ENCODE measurements at places on chromosomes 2 and 18.

GRCh38 chr18:71505526-71505925 lies 1038.6 kb downstream of the CBLN2 start:
- DNase-seq = no peak

- no peak for DNase-seq
These were observed 883 bp upstream of the EHBP1 start for GRCh38 chr2:62704654-62705006.

DNA sequence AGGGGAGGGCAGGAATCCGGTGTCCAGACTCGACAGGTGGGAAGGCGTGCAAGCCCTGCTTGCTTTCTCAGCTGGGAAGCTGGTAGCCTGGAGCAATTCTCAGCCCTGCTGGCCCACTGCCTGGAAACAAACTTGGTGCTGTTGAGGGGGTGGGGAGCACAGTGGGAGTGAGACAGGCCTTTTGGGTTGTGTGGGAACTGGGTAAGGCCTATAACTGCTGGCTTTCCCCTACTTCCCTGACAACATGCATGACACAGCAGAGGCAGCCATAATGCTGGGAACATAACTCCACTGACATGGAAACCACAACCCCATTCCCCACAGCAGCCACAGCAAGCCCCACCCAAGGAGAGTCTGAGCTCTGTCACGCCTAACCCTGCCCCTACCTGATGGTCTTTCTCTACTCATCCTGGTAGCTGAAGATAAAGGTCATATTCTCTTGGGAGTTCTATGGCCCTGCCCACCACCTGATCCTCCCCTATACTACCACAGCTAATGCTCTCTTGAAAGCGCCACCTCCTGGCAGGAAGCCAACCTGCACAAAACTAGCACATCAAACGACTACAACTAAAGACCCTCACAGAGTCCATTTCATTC lies 122.9 kb upstream of the ACVR1C start:
- DNase-seq = peak; percentile 20

- DNase-seq = no peak
These were observed 19.6 kb upstream of the GULP1 start for GRCh38 chr2:188272121-188272520.

DNA sequence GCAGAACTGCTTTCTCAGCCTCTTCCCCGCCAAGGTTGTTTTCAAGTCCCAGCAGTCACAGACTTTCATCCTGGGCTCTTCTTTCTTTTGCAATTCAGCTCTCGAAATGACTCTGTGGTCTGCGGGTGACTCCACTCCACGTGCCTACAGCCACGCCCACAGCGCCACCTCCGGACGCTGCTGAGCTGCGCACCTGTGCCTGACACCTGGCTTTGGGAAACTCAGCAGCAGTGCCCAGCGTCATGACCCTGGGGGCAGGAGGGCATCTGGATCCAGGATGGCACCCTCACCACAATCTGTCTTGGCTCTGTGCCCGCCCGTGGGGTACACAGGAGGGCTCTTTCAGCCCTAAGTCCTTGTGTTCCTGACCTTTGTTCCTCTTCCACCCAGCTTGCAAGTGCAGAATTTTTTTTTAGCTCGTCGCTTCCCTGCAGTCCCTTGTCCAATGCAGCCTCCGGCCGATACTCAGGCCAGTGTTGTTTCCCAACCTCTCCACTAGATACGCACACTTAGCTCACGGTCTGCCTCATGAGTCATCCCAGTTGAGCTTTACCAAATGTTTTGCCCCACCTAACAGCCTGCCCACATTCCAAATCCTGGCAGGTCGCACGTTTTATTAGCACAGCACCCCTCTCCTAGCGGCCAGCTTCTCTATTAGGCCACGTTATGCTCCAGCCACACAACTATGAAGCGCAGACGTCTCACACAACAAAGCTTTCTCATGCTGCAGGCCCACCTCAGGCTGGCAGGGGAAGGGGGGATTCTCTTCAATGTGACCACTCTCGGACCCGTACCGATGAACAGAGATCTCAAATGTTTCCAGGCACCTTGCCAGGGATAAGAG lies 6.5 kb upstream of the CAPN10 start:
- peak; percentile 85 for DNase-seq

DNA sequence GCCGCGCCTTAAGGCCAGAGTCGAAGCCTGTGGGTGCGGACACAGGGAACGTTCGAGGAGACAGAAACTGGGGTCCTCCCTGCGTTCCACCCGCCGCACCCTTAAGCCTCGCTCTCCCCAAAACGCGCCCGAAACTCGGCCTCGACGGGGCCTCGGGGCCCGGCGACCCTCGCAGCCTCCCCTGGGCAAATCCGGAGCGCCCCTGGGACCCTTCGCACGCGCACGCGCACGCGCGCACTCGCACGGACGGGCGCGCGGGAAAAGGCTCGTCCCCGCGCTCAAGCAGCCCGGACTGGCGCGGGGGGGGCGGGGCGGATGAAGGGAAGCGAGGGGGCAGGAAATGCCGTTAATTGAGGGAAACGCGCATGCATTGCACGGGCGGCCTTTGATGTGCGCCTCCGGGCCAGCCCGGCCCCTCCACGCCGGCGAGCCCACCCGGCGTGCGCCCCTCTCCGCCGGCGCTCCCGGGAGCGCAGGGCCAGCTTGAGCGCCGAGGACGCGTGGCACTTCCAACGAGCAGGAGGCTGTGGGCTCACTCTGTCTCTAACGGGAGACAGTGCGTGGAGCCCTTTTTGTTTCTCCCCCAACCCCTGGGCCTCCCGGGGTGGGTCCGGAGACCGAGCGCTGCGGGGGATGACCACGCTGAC lies 5.4 kb upstream of the SALL3 start:
- DNase-seq = no peak

- no peak for DNase-seq
These were observed 102.2 kb downstream of the PTGR3 start for GRCh38 chr18:75106746-75107145.

DNA sequence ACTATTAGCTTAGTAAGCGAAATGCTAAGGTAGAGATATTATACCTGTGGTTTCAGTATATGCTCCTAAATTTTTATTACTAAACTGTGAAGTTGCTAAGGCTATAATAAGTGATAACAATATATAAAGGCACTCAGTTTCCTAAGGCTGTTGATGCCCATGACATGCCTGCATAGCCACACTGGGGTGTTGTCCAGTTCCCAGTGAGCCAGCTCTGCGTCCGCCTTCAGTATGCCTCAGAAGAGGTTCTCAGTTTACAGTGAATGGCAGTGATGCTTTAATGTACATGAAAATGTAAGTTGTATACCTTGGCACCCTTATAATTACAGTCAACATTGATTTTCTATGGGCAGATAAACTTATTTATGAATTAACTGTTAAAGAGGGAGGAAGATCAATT lies 7.2 kb downstream of the FHOD3 start:
- no peak for DNase-seq

DNA sequence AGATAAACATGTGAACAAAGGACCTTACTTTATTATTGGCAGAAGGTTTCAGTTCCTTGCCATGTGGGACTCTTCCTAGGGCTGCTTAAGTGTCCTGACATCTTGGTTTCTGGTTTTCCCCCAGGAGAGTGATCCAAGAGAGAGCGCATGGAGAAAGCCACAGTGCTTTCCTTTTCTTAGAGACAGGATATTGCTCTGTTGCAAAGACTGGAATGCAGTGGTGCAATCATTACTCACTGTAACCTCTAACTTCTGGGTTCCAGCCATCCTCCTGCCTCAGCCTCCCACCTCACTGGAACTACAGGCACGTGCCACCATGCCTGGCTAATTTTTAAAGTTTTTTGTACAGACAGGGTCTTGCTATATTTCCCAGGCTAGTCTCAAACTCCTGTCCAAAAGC lies 38.1 kb upstream of the TCF7L1 start:
- no peak for DNase-seq

DNA sequence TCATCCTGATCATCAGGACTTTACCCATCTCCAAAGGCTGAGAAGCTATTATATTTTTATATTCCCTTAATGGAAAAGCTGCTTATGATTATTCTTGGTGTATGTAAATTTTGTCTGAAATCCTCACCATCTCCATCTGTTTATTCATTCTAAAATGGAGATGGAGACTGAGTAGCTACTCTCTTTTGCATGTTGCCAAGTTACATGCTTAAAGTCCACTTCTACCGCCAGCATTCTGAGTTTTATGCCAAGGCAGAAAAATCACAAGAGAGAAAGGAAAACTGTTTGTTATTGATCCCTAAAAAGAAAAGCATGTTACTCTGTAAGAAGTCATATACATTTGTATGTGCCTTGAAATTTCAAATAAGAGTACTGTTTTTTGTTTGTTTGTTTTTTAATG lies 94.4 kb upstream of the NOSTRIN start:
- DNase-seq = no peak

- DNase-seq = no peak
These were observed 769 bp downstream of the ATF2 start for GRCh38 chr2:175167076-175167791.

- DNase-seq = no peak
These were observed 85.6 kb downstream of the CRIM1 start for GRCh38 chr2:36441065-36441625.

GRCh38 chr2:10614939-10615338 lies 74.8 kb downstream of the NOL10 start:
- no peak for DNase-seq

GRCh38 chr2:29774624-29775023 lies 146.8 kb downstream of the ALK start:
- DNase-seq = no peak

DNA sequence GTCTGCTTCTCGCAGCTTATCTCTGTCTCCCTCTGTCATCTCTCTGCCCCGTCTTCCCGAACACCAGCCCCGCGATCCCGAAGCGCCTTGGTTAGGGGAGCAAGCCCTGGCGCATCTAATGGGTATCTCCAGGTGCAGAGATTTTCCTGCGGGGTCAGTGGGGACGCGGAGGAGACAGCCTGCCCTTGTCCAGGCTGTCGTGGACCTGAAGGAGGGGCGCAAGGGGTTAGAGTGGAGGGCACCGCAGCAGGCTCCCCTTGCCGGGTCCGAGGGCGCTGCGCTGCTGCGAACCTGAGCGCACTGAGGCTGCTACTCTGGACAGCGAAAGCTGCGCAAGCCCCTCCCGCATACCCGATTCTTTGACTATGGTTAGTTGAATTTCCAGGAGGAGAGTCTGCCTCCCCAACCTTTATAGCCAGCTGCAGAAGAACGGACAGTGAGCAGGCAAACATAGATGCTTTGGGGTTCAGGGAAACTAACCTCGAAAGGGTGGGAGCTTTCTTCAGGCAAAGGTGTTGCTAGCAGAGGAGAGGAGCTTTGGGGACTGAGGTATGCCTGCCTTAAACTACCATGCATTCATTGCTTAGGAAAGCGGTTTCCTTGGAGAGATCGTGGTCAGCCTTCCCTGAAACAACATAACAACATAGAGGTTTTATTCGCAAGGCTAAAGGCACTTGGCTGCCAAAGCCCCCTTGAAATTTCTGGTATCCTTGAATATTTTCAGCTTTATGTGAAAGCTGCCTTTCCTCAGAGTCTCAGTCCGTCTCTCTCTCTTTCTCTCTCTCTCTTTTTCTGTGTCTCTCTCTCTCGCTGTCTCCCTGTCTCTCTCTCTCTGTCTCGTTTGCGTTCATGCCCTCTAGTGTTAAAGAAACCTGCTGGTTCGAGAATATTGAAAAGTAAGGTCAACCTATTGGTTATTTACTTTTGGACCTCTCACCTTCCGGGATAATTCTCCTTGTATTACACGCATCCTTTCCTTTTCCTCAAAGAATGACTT lies 1.6 kb downstream of the GALNT13 start:
- no peak for DNase-seq

DNA sequence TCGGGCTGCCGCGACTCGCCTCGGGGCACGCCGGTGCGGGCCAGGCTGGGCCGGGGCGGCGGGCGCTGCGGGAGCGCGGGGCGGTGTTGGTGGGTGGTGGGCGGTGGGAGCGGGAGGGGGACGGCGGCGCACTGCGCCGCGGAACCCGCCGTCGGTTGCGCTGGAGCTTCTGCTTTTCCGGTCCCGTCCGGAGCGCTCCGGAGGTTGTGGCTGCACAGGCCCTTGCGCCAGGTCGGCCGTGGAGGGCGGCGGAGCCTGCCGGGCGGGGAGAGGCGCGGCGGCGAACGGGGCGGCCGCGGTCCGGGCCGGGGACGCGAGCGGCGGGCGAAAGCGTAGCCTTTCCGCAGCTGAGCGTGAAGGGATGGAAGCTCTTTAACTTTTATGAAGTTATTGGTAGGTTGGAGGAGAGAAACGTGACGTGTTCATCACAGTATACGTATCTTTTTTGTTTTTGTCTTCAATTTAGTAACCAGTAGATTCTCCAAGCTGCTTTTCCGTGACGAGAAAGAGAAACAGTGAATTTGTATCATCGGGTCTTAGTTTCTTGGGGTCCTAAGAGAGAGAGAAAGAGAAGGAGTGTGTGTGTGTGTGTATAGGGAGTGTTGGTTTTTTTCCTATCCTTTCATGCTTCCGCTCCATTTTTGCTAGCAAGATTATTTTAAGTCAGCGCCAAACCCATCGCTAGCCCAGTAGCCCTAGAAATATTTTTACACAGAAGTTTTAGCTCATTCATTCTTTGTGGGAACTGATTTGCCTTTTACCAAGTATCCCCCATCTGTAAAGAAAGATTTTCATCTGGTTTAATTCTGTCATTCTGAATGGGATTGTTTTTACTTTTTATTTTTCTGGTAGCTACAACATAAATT lies 535 bp downstream of the ATG4B start:
- DNase-seq = no peak
